NK-92 treated with Interleukin-12 subunit alpha and Interleukin-12 subunit beta, amount 100 ng/mL, for 24 hours (cell line): ENCODE measurements at places on chromosomes 2 and 18.

DNA sequence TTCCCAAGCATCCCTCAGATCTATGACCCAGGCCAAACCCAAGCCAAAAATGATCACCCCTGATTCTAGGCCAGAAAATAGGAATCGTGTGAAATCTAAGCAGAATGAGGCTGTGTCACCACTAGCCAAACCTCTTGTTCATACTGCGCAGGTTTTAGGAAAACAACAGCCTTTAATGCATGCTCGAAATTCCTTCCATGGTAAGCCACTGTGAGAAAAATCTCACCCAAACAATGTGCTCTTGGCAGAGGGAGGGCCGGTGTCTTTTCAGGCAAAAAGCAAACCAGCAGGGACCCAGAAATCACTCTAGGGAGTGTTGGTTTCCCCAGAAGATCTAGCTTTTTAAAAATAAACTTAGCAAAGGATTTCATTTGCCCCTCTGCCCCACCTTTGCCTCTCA lies 71.2 kb upstream of the FOSL2 start:
- DNase-seq = no peak

DNA sequence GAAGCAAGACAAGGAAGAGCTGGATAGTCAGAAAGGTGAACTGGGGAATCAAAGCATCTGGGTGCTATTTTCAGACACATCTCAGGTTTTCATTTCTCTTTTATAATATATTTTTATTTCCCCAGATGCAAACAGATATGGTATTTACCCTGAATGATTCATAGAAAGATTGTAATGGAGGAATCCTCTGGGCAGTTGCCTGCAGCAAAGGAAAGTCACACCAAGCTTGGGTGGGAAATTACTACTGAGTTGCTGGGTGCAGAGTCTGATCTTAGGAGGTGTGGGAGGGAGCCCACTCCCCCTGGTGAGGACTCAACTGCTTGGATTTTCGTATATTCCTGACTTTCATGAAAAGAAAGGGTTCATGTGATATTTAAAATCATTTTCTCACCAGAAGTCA lies 2.1 kb downstream of the EFR3B start:
- DNase-seq = no peak

GRCh38 chr2:211503856-211504255 lies 947.5 kb downstream of the CPS1 start:
- no peak for DNase-seq

GRCh38 chr18:21980744-21981143 lies 188.6 kb upstream of the GATA6 start:
- DNase-seq = no peak

DNA sequence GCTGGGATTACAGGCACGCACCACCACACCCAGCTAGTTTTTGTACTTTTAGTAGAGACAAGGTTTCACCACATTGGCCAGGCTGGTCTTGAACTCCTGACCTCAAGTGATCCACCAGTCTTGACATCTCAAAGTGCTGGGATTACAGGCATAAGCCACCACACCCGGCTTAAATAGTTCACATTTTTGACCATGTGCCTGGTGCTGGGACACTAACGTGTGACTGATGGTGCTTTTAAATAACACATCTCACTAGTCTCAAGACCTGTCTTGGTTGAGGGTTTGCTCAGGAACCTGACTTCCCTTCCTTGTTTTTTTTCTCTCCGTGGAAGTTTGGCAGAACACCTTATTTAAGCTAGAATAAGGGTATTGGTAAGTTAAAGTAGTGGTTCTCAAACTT lies 8.5 kb downstream of the FMNL2 start:
- DNase-seq = no peak

- DNase-seq = no peak
Observed at GRCh38 chr2:152581360-152581759, 135.9 kb downstream of the PRPF40A start.

DNA sequence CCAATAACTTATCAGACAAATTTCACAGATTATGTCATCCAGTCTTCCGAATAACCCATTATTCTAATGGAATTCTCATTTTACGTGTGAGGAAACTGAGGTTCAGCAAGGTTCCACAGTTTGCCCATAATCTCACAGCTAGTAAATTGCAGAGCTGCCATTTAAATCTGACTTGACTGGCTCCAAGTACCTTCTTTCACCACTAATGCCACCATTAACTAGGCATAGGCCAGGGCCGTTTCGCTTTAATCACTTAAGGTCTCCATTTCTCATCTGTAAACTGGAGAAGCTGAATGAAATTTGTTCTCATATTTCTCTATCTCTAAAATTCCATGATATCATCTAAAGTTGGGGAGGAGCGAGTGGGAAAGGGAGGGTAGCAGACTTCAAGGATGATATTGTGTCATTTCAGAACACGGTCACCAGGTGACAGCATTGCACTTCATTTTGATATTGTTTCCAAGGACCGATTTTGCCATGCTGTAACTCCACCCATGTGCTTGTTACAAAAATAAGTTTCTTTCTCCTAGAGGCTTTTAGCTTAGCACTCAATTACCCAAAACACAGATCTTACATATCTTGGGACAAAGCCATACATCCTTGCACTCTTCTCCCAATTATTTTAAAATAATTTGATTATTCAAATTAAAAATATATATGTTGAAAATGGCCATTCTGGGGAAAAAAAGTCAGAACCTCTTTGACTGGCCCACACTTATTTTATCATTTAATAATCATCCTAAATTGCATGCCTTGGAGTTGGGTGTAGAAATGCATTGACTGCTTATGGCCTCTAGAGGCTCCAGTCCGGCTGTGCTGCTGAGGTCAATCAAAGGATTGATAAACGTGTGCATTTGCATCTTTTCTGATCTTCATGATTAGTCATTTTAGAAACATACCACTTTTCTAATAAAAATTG lies 123.8 kb downstream of the AKAIN1 start:
- DNase-seq = no peak

- DNase-seq = no peak
Observed at GRCh38 chr2:171924170-171924942, 2.1 kb downstream of the HAT1 start.

- DNase-seq = no peak
Observed at GRCh38 chr18:79864006-79864725, 66.4 kb downstream of the KCNG2 start.
